Choroid plexus epithelial cell (primary cell): ENCODE measurements at places on chromosomes 2 and 18.

GRCh38 chr2:5982193-5982902 lies 290.2 kb downstream of the SOX11 start:
- DNase-seq: no peak

DNA sequence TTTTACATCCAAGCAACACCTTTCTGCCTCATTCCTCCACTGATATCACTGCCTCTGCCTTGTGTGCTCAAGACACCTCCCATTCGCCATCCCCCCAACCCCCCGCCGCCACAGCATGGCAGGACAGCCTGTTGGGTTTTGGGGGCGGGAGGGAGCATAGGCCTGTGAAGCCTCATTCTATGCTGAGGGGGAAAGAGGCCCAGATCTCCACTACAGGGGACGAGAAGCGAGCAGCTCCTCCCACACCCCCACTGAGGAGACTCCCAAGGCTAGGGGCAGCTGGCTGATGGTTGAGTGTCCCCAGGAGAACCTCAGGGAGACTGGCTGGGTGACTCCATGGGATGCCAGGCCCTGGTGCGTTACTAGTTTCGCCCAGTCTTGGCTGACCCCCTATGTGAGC lies 214.3 kb upstream of the SIX2 start:
- DNase-seq: no peak

- no peak for DNase-seq
These were observed 20.9 kb upstream of the SMAD4 start for GRCh38 chr18:51009072-51009471.

DNA sequence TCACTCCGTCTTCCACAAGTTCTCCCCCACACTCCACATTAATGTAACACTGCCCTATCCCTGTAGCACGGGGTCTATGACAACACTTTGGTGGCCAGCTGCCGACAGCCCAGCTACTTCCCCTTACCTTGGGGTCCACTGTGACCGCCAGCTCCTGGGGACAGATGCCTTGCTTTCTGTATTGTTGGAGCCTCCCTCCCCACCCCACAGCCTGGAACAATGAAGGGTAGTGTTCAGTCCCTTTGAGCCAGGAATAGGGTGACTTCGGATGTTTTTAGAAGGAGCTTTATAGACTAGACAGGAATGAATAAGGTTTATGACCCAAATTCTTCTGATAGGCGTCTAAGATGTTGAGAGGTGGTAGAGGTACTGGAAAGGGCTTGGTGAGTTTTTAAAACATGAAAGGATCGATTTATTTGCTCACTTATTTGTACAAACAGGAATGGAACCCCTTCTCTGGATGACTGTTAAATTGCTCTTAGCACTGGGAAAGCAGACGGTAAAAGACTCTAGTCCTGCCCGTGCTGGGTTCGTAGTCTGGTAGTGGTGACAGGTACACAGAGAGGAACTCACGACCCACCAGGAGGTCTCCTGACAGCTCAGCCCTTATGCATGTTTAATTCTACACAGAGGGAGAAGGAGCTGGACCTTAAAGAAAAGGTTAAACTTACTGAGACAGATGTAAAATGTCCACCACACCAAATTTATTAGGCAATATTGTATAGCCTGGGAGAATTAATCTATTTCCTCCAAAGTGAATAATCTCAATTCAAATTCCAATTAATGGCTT lies 90.9 kb downstream of the MYCN start:
- DNase-seq: no peak

DNA sequence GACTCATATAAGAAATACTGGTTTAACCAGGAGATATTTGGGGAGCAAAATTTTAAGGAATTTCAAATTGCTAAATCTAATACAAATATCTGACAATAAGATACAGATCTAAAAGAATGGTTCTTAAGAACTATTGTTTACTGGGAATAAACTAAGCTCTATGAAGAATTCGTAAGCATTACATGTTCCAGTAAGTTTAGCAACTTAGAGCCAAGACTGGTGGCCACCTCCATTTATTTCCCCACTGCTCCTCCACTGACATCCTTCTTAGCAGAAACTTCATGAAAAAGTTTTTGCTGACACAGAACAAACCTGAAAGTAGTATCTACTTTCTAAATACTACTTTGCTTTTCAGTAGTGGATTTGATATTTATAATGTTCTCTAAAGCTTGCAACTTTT lies 83.0 kb downstream of the ACSL3 start:
- DNase-seq: peak; percentile 34

DNA sequence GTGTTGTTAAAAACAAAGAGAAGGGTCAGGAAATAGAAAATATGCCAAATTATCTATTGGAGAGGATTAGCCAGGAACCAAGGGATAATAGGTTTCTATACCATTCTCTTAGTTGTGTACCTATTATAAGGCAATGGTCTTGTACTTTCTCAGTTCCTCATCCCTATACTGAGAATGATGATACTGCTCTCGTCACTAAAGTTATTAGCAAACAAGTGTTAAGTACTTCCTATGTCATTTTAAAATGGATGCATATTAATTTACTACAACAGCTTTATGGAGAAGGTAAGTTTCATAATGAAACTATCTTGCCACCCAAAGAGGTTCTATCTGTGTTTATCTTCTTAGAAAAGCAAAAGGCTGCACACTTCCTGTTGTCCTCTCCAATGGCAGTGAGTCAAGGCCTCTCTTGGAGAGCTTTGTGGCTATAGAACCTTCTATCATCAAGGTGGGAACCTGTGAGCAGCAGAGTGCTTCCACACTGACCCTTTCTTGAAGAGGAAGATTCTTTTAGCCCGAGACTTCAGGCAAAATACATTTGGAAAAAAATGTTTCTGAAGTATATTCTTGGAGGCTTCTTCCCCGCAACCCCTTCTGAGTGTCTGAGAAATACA lies 460.7 kb upstream of the FANCL start:
- DNase-seq: no peak

DNA sequence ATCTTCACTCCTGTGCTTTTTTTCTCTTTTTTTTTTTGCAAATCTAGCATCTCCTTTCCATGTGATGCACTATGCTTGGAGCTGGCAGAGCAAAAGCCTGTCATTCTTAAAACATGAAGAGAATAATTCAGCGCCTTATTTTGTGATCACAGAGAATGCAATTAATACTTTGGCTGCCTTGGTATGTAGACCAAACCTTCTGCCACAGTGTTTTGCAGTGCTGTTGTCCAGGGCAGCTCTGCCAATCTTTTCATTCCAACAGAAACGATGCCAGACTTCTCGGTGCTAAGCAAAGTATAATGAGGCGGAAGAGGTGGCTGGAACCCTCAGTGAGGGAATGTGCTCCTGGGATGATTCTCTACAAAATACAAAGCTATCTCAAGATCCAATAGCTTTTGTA lies 25.6 kb downstream of the BCL2 start:
- no peak for DNase-seq

DNA sequence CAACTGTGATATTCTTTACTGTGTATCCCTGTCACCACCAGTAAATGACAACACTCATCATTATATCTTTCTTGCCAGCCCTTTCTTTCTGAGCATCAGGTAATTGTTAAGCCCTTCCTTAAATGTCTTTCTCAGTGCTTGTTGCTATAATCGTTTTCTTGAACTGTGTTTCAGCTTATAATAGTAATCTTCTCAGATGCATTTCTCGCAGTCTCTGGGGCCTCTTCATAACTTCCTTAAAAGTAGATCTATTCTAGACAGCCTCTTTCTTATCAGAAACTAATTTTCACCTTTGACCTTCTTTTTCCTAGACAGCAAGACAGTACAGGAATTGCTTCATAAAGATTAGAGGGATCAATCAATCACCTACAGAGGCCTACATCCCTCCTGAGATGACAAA lies 648.1 kb downstream of the CPS1 start:
- no peak for DNase-seq

GRCh38 chr18:12823892-12824291 lies 60.1 kb downstream of the PTPN2 start:
- DNase-seq: no peak

- no peak for DNase-seq
These were observed 852 bp upstream of the KCNH7 start for GRCh38 chr2:162839419-162839818.

- DNase-seq: no peak
These were observed 69.6 kb downstream of the COL5A2 start for GRCh38 chr2:189109921-189110397.

GRCh38 chr2:98773907-98774306 lies 43.0 kb upstream of the MGAT4A start:
- DNase-seq: no peak

DNA sequence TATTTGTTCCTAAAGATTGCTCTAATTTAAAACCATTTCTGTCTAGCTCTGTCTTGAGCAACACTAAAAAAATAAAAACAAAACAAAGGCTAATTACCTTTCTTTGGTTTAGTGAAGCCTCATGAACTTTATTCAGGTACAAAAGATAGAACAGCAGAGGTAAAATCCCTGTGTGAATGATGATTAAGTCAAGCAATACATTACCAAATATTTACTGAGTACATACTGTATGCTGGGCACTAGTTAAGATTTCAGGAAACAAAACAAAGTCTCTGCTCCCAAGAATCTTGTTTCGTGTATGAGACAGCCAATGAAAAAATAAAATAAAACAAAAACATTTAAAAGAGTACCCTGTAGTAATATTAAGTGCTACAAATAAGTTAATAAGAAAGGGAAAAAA lies 257.5 kb downstream of the RND3 start:
- DNase-seq: no peak

DNA sequence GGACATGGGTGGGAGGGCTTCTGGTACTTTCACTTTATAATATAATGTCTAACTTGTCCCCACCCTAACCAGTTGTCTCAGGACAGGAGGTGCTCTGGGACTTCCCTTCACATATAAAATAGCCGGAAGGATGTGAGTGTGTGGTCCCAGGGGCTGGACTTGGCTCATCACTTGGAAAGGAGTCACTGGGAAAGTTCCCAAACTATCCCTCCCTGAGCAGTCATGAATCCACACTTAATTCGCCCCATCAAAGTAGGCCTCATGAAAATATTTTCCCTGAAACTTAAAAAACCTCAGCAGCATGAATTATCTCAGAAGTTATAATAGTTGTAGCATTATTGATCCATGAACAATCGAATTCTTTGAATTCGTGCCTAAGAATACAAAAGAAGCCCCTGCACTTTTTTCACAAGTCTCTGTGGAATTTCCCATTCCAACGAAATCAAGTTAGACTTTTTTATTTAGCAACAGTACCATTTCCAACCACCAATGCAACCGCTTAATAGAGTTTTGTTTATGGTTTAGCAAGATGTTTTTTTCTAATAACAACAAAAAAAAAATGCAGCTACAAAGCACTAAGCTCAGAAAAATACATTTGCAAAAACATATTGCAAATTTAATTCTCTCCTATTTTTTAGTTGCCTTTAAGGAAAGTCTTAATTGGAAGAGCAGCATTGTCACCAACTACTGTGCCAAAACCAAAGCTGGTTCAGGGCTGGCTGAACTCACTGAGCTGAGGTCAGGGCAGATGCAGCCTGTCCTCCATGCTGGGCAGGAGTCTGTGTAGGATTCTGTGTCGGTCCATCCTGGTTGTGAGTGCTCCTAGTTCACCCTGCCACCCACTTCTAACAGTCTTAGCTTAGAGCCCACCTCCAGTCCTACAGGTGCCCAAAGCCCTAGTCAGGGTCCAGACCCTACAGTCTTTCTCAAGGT lies 68.8 kb upstream of the SPTBN1 start:
- DNase-seq: no peak

- no peak for DNase-seq
These were observed 26.7 kb downstream of the CCDC93 start for GRCh38 chr2:117987121-117987520.

- DNase-seq: no peak
These were observed 197.4 kb downstream of the DSEL start for GRCh38 chr18:67319109-67319508.
